ENCODE measurements at places on chromosomes 5 and 9.

DNA sequence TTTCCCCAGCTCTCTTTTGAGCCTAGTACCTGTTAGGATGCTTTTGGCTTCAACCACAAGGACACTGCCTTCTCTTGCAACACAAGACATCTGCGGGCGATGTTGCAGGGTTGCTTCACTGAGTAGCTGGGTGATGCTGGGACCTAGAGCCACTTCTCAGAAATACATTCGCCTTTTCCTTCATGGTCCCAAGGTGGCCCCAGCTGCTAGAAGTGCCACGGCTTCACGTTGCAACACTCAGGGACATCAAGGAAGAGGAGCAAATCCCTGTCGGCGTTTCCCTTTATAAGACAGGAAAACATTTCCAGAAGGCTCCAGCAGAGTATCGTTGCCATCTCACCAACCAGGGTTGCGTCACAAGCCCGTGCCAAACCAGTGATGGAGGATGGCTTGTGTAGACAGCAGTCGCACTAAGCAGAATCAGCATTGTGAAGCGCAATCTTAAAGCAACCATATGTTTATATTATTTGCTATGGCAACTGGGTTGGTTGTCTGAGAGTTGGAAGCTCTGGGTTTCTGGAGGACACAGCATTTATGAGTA, 62.7 kb downstream of the ANKRD33B start:
- no peak for DNase-seq

GRCh38 chr5:169688106-169688505, 51.0 kb downstream of the DOCK2 start:
- no peak for DNase-seq

GRCh38 chr9:70121818-70122436, 78.3 kb downstream of the MAMDC2 start:
- no peak for DNase-seq

GRCh38 chr5:154103233-154103632, 64.5 kb downstream of the MFAP3 start:
- DNase-seq = peak; percentile 67

GRCh38 chr5:16013334-16014065, 166.1 kb downstream of the MARCHF11 start:
- DNase-seq = no peak

DNA sequence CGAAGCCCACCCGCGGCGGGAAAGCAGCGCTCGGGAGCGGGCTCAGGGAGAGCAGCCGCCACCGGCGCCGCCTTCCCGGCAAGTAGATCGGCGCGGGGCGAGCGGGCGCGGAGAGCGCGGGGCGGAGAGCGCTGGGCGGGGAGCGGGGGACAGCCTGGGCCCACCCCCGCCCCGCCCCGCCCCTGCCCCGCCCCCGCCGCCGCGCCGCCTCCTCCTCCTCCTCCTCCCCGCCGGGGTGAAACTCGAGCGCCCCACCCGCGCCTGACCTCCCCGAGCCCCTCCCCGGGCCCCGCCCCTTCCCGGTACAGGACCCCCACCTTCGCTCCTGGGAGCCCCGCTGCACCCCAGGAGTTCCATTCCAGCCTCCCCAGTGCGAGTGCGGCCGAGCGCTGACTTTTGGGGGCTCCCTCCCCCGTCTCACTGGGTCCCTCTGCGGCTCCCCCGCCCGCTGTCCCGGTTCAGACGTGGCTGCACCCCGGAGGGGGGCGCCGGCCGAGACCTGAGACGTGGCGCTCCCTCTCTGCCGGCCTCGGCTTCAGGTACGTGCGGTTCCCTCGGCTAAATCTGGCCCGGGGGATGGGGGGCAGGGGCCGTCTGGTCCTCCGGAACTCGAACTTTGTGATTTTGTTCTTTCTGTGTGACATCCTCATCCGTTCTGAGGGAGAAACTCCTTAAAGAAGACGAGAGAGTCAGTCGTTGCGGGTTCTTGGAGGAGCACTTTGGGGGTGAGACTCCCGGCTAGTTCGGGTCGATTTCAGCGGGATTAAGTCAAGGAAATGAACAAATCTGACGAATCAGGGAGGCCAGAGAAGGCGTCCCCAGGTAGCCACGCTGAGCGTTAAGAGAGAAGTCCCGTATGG, at the start of gene SEMA5A:
SEMA5A (minus strand) TSS at position 84 of the 860 bp plus-strand sequence. CDS start 166,129 bp downstream, outside the sequence.
- DNase-seq = no peak

- no peak for DNase-seq
These were observed 55.2 kb downstream of the NEURL1B start for GRCh38 chr5:172696171-172696849.

- peak; percentile 48 for DNase-seq
These were observed 55.3 kb upstream of the CLINT1 start for GRCh38 chr5:157914151-157914788.

- no peak for DNase-seq
These were observed 296.5 kb downstream of the DEPDC1B start for GRCh38 chr5:60403343-60404006.

GRCh38 chr5:42887097-42887496, 75.4 kb upstream of the SELENOP start:
- no peak for DNase-seq

DNA sequence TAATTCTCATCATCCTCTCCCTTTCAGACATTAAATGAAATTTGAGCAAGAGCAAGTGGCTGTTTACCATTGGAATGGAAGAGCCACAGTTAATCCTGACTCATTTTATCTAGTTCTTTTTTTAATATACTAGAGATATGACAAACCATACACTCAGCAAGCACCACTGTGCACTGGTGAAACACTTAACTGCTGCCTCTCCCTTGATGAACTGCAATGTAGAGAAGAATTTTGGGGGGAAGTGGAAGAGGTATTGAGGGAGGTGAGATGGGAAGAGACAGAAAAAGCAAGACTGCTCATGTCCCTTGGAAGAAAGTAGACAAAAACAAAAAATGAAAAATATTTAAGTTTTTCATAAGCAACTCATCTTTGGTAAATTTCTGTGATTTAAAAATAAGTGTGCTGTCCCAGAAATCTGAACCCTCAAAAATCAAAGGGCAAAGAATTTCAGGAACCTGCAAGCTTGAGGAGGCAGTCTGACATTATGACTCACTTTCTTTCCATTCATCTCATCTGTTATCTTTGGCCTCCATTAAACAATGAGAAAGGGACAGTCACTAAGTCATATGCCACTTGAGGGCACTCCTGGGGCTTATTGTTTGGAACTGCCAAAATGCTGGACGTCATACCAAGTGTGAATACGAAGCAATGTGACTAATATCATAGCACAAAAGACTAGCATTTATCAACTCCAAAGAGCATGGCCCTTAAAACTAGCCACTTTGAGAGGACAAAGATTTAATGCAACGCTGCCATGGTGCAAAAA, 566.8 kb upstream of the DMAC1 start:
- DNase-seq = no peak

- DNase-seq = no peak
These were observed 722 bp downstream of the SLC22A4 start for GRCh38 chr5:132294728-132295504.

DNA sequence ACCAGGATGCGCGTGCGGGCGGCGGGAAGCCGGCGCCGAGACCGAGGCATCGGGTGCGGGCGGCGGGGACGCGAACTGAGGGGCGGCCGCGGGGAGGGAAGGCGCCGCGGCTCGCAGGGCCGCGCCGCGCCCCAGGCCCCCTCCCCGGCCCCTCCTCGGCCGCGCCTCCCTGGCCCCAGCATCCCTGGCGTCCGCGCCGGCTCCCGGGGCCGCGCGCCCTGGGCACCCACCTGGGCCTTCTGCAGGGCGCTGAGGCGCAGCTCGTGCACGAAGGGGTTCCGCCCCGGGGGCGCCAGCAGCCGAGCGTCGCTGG, 324 bp downstream of the LPCAT1 start:
- DNase-seq = no peak

DNA sequence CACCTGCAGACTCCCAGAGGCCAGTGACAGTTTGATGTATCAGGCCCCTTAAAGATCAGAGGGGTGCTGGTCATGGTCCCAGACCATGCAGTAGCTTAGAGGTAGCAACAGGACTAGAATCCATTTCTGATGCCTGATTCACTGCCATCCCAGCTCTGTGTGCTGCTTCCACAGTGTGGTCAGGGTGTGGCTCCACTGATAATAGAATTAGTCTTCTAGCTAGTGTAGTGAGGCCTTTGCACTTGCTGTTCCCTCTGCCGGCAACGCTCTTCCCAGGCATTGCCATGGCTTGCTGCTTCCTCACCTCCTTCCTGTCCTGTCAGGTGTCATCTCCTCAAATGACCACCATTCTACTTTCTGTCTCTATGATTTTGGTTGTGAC, 15.8 kb downstream of the PPARGC1B start:
- no peak for DNase-seq

GRCh38 chr5:57627661-57628060, 145.1 kb upstream of the ACTBL2 start:
- no peak for DNase-seq

DNA sequence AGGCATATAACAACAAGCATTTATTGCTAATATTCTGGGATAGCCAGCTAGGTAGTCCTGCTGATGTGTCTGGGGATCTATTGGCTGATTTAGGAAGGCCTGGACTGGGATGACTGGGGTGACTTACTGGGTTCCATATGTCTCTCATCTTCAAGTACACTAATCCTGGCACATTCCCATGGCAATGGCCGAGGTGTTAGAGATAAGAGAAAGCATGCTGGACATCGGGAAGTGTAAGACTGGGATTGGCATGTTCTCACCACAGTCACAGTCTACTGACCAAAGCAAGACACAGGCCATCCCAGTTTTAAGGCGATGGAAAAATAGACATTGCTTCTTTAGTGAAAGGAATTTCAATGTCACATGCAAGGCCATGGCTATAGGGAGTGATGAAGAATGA, 29.7 kb downstream of the F2R start:
- no peak for DNase-seq

GRCh38 chr9:97873882-97874281, 20.9 kb downstream of the FOXE1 start:
- peak; percentile 18 for DNase-seq

DNA sequence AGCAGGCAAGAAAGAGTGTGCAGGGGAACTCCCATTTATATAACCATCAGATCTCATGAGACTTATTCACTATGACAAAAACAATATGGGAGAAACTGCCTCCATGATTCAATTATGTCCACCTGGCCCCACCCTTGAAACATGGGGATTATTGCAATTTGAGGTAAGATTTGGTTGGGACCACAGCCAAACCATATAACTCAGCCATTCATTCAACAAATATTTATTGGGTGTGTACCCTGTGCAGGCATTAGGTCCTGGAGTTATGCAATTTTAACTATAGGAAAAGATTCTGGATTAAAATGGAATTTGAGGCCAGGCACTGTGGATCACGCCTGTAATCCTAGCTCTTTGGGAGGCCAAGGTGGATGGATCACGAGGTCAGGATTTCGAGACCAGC, 124.2 kb upstream of the GAS1 start:
- no peak for DNase-seq
